ENCODE measurements at places on chromosomes 4 and X.

DNA sequence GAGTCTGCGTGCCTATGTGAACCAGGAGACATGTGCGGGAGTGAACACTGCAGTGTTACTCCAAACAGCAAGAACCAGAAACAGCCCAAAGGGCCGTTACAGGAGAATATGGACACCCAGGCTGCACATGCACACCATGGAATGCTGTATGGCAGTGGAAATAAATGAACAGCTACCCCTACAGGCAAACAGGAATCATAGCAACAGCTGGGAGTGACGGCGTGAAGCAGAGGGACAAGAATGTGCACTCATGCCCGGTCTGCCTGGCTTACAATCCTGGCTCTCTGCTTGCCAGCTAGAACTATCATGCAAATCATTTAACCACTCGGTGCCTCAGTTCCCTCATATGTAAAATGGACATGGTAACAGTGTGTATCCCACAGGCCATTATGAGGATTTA is 16.6 kb downstream of the GPKOW start:
- DNase-seq: peak; percentile 35

- no peak for DNase-seq
Observed at GRCh38 chr4:183674153-183674552, 15.1 kb downstream of the TRAPPC11 start.

DNA sequence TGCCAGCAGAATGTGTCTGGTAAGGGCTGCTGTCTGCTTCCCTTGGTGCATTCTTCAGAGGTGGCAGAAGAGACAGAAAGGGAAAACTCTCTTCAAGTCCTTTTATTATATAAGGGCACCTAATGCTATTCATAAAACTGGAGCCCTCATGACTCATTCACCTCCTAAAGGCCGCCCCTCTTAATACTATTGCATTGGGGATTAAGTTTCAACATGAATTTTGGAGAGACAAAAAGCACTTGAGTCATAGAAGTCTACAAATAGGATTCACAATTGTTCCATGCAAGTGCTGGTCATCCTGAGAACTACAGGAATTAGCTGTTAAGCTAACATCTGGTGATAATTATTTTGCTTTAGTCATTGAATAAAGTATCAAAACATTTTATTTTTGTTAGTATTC is 349.5 kb downstream of the HS3ST1 start:
- DNase-seq: no peak

DNA sequence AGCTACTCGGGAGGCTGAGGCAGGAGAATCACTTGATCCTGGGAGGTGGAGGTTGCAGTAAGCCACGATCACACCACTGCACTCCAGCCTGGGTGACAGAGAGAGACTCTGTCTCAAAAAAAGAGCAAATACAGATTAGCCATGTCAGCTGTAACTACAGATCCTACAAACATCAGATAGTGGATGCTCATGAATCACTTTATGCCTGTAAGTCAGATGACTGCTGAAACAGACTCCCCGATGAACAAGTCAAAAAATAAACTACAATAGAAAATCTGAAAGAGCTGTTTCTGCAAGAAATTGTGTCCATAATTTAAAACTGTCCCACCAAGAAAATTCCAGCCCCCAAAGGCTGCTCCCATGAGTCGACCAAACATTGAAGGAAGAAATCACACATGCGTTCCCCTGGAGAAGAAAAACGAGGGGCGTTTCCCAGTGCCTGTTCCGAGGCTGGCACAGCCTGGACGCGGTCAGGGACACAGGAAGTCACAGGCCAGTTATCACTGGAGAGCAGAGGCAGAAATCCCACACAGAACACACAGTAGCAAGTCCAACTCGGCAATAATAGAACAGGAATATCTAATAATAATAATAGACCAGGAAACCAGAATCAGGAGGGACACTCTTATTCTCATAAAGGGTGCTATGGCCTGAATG is 30.0 kb upstream of the GTPBP6 start:
- no peak for DNase-seq

DNA sequence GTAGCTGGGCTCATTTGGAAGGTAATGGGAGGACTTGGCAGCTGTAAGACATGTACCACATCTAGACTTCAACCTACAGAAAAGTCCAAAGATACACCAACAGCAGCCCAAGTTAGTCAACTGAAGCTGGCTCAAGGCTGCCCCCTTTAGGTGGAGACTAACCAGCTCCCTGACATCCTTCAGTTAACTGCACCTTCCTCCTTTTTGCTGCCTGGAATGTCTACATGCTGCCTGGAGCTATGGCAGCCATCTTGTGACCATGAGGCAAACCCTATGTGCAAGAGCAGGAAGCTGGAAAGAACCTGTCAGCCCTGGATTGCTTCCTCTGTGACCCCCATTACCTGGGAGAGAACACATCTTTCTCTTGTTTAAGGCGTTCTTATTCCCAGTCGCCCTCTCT is 25.8 kb downstream of the ARSD start:
- no peak for DNase-seq

- peak; percentile 70 for DNase-seq
Observed at GRCh38 chr4:77095101-77095821, 19.5 kb upstream of the CCNI start.

- DNase-seq: no peak
Observed at GRCh38 chrX:121635141-121635540, 587.7 kb downstream of the GLUD2 start.

- DNase-seq: no peak
Observed at GRCh38 chrX:68755616-68756125, 73.2 kb upstream of the EFNB1 start.

DNA sequence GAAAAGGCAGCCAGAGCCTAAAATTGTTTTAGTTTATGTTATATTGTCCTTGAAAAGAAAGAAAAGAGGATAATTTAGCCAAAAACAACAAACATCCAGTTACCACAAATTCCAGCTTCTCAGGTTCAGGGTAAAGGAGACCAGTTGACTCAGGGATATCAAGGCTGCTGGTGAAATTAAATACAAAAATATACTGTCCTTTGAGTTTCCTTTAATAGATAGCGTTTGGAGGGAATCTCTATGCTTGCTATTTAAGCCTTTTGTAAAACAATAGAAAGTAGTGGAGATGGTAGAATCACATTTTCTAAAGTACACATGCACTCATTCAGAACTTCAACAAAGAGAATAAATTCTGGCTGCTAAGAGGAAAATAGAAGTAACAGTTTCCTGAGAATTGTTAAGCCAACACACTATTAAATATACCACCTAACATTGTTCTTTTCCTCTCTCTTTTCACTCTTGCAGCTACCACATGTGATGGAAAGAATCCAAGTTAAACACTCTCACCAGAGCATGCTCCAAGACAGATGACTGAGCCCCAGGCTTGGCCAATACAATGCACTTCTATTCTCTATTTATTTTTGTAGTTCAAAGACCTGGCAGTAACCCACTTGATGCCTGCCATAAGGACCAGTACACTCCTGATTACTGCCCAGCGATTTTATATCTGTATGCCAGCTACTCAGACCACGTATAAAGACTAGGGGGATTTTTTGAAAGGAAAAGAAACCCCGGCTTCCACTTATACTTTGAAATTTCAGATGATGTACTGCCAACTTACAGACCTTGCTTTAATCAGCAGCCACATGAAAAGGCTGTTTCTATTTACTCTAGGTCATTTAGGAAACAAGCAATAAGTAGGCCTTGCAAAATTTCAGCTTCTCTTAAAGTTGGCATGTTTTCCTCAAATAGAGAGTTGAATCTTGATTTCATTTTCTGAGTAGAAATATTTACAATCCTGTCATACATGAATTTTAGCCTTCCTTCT is 756.9 kb downstream of the FAT4 start:
- no peak for DNase-seq

DNA sequence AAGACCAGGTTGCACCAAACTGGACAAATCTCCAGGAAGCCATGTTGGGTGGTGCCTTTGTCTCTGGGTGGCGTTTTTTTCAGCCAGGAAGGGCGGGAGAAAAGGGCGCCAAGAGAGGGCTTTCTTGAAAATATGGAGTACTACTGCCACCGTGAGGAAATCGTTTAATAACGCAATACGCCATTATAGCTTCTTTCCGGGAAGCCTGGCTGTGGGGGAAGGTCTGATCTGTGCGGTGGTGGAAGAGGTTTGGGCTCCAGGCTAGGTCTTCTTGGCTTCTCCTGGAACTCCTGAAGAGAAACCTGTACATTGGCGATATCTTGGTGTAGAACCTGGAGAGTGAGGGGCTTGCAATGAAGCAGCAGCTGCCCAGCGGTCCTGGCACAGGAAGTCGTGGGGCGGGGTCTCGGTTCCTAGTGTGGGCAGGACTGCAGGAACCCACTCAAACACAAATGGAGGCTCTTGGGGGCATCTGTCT is 202.7 kb downstream of the OR13H1 start:
- DNase-seq: no peak

GRCh38 chrX:118730500-118731247 is 3.3 kb downstream of the IL13RA1 start:
- DNase-seq: no peak

DNA sequence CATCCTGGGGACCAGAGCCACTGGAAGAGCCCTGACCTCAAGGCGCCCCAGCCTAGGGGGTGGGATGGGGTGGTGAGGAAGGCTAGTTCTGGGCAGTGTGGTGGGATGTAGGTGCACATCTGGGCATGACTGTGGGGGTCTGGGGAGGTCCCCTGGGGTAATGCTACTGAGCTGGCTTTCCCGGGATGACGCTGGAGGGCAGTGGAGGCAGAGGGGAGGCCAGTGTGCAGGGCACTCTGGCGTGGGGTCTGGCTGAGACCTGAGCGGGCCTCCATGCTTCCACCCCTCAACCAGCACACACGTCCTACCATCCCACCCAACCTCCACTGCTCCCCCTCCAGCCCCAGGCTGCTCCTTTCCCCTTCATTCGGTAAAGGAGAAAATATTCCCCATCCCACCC is 4.8 kb upstream of the SH3BP2 start:
- no peak for DNase-seq

DNA sequence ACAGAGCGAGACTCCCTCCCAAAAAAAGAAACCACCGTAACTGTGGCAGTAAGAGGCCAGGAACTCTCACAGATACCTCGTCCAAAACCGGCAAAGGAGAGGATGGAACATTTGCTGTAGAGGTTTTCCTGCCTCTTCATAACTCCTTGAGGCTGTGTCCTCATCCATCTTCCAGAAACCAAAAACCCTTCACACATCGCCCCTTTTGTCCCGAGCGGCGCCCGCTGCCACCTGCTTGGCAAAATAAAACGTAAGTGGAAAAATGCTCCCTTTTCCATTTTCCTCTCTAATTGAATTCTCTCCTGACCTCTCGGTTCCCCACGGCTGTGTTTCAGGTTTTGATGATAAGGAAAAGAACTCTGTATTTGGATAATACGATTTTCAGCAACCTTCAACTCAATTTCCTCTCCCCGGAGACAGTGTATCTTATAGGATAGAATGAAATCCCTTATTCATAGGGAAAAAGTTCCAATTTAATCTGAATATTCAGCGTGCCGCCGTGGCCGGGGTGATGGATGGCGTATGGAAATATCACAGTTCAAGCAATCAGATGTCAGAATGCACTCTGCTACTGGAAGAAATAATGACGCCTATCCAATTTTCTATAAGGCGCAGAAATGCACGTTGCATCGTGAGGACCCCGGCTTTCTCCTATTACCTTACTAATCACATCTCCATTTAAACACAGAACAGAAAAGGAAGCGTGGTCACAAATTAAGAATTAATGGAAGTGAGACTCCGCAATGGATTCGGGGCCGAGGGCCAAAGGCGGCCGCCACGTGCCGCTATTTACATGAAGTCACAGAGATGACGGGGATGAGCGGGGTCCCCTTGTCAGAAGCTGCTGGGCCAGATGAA is 5.2 kb upstream of the PPP2R3B start:
- no peak for DNase-seq

- DNase-seq: no peak
Observed at GRCh38 chr4:99763635-99764101, 53.0 kb upstream of the DAPP1 start.

DNA sequence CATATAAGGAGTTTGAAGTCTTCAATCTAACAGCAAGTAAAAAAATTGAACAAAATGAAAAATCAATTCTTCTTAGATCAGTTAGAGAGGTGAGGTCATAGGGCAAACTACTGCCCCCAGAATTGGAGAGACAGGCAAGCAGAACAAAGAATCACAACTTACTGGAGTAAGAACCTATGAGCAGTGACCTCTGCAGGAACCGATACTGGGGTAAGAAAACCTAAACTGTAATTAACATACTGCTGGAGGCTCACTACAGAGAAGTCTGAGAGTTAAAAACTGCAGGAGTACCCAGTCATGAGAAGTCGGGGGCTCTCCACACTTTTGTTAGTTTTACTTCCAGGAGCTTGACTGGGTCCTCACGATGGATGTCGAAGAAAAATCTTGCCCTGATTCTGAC is 16.0 kb downstream of the CLDN22 start:
- no peak for DNase-seq

- DNase-seq: peak; percentile 70
Observed at GRCh38 chrX:154472685-154473632, 6.1 kb downstream of the LAGE3 start.

- DNase-seq: peak; percentile 14
Observed at GRCh38 chrX:18886344-18887161, 97.4 kb downstream of the PHKA2 start.

DNA sequence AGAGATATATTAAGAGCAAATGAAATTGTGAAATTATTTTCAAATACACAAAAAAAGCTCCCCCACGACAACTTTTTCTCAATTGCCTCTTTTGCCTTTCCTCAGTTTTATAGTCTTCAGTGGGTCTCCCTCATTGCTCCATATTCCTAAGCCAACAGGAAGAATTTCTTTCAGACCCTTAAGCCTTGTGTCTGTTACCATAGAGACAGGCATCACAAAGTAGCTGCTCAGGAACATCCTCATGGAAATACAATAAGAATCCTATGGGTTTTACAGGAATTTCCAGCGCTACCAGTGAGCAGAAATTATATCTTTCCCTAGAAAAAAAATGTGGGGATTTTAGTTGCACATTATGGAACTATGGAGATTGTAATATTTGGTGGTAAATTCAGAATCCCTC is 121.9 kb upstream of the DMD start:
- no peak for DNase-seq

DNA sequence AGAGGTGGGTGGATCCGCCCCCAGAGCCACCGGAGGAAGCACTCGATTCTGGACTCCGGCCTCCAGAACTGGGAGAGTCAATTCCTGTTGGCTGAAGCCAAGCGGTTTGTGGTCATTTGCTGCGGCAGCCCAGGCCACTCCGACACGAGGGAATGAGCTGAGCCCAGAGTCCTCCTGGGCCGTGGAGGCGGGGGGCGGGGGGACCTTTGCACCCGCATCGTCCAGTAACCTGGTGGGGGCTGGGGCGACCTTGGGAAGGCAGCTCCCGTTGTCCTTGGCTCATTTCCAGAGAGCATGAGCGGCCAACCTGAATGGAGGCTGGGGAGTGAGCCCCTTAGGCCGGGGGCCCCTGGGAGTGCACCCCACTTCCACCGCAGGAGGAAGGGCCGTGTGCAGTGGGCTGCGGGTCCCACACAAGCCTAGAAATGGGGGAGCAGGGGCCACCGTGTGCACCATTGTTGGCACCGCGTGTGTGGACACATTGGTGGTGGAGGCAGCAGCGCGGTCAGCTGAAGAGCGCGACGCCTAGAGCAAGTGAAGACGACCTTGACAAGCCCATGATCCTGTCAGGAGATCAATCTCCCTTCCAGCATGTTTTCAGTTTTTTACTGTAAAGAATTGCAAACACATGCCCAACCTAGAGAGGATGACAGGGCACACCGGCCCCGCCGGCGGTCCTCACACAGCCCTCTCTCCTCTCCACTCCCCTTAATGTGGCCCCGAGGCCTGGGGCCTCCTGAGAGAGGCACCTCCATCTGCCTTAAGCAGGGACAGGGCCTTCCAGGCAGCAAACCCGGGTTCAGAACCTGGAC is 19.9 kb upstream of the DUSP9 start:
- DNase-seq: no peak

- DNase-seq: no peak
Observed at GRCh38 chrX:132955690-132956089, 2.7 kb downstream of the HS6ST2 start.

Measured in hematopoietic multipotent progenitor cell treated with erythropoietin and hydrocortisone succinate and interleukin-3 and kit ligand, for 15 days (in vitro differentiated cells).